ENCODE measurements at places on chromosomes 7 and 10. TPM values are rescaled to one million over a fixed set of nuclear protein-coding genes. Genes with fewer than 3 reads are reported as not detected.

- H3K4me3 ChIP-seq, result no peak overlapping the region
- no peak for DNase-seq
These were observed 111.4 kb upstream of the PPIF start for GRCh38 chr10:79235765-79236432.

GRCh38 chr7:19400758-19401254 is 255.6 kb upstream of the FERD3L start:
- no peak overlapping the region for H3K4me3 ChIP-seq
- no peaks in the 10 kb centered on the region for H3K27me3 ChIP-seq
- H3K36me3 ChIP-seq, result no peaks in the 10 kb centered on the region

DNA sequence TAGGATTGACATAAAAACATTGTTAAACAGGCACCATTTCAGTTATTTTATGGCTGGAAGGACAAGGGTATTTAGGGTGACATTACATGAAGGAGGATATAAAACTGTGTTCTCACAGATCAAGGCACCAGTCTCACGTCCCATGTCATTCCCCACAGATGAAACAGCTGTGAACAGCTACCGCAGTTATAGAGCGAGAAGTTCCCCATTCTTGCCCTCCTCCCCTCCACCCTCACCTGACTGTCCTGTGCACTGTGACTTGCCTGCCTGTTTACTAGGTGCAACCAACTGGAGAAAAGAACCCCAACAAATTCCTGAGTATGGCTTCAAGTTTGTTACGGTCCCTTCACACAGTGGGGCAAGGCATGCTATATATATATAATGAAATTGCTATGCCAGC is 141.6 kb downstream of the SND1 start:
- H3K27me3 ChIP-seq, result no peaks in the 10 kb centered on the region
- no peak overlapping the region for H3K4me3 ChIP-seq
- H3K27ac ChIP-seq, result no peak overlapping the region
- H3K36me3 ChIP-seq, result no peaks in the 10 kb centered on the region
- no peak for DNase-seq

DNA sequence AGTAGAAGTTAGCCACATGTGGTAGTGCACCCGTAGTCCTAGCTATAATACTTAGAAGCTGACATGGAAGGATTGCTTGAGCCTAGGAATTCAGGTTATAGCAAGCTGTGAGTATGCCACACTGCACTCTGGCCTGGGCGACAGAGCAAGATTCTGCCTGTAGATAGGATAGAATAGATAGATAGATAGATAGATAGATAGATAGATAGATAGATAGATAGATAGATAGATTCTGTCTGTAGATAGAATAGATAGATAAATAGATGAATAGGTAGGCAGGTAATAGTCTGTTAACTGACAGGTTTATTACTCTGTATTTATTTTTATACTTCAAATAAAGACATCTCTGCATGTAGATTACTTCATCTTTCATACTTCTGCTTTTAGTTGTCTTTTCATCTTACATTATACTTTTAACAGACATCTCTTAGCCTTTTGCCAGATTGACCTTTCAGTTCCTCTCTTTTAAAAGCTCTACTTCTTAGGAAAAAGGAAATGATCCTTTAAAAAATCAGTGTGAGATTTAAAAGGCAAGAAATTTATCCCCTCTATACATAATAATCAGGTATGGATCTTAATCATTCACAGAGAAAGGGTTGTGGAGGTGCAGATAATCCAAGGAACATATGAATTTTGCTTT is 31.8 kb downstream of the CCAR1 start:
- no peak for DNase-seq
- peaks cover 49% of the 10 kb centered on the region for H3K36me3 ChIP-seq
- no peak overlapping the region for H3K27ac ChIP-seq
- H3K4me1 ChIP-seq, result no peaks in the 10 kb centered on the region
- no peaks in the 10 kb centered on the region for H3K27me3 ChIP-seq
- H3K4me3 ChIP-seq, result no peak overlapping the region

- H3K36me3 ChIP-seq, result no peaks in the 10 kb centered on the region
- no peak for DNase-seq
- no peak overlapping the region for H3K27ac ChIP-seq
- H3K27me3 ChIP-seq, result peaks cover 64% of the 10 kb centered on the region
- peaks cover 3% of the 10 kb centered on the region for H3K4me1 ChIP-seq
These were observed 1.2 kb upstream of the SLC18A3 start for GRCh38 chr10:49609006-49609282.

DNA sequence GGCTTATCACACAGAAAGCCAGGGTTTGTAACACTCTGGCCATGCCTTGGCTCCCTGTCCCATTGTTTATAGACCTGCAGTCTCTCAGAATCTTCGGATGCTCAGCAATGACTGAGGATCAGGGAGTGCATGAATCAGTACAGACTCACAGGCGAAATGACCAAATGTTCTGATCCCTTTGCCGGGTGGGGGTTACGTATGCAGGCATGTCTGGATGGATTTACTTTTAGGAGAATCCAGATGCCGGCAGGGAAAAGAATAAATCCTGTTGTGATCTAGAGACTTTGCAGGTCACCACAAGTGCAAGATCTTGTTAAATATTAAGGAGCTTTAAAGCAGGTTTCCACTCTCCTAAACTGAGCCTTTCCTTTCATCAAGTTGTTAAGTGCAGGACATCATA is 149.5 kb downstream of the SFMBT2 start:
- no peaks in the 10 kb centered on the region for H3K36me3 ChIP-seq
- no peaks in the 10 kb centered on the region for H3K27me3 ChIP-seq
- H3K4me3 ChIP-seq, result no peak overlapping the region
- no peak for DNase-seq

DNA sequence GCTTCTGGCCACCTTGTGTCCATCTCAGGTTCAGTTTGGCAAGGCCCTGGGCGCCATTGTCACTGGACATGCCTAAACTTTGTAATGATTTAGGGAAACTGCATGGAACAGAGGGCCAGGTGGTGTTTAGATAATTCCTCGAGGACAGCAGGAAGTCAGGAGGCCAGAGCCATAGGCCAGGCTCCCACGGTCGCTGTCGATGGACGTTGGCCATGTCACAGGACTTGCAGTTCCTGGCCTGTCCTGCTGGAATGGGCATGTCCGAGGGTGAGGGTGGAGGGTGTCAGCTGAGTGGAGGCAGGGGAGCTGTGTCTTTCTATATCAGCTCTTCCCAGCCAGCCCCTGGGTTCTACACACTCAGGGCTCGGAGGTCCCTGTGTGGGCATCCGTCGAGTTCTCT is 107.9 kb upstream of the MACROH2A2 start:
- H3K27ac ChIP-seq, result no peak overlapping the region
- H3K36me3 ChIP-seq, result no peaks in the 10 kb centered on the region
- no peaks in the 10 kb centered on the region for H3K27me3 ChIP-seq
- no peak overlapping the region for H3K4me3 ChIP-seq
- DNase-seq, result no peak

Gene MOGAT3
- not detected for polyA plus RNA-seq

Gene ACTL6B
- not detected for polyA plus RNA-seq

Data from lung (tissue), 17 donors.